NAMALWA (cell line): ENCODE measurements at places on chromosomes 2 and 18.

DNA sequence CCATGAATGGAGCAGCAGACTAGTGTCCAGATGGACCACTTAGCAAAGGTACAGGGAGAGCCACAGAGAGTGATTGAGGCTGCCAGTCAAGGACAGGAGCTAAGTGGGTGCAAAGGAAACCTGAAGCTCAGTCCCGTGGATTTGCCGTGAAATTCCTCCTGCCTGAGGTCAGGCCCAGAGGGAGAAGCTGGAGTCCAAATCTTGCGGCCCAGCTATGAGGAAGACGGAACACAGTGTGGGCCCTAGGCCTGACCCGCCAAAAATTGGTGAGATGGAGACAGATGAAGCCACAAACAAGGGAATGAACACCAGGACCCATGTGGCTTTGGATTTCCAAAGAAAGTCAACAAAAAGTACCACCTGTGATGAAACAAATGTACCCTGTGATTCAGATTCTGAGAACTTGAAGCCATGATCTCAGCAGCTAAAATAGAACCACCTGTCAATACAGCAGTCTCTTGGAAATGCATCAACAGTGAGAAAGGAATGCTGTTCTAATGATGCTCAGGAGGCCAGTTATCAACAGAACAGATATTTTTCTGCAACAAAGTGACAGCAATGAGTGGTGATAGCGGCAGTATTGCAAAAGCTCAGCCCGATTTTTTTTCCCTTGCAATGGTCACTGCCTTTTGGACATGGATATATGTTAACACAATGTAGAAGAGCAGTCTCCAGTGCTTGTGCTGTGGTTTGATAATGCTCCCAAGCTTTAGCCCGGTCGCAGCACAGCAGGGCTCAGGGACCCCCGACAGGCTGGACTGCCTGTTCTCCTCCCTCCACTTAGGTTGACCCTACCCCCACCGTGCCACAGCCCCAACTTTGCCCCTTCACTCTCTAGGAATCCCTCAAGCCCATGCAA, 10.7 kb downstream of the COL6A3 start:
- DNase-seq = no peak

- no peak for DNase-seq
Observed at GRCh38 chr2:101790416-101790815, 92.9 kb downstream of the MAP4K4 start.

GRCh38 chr18:9417073-9417851, 58.1 kb upstream of the RALBP1 start:
- no peak for DNase-seq

DNA sequence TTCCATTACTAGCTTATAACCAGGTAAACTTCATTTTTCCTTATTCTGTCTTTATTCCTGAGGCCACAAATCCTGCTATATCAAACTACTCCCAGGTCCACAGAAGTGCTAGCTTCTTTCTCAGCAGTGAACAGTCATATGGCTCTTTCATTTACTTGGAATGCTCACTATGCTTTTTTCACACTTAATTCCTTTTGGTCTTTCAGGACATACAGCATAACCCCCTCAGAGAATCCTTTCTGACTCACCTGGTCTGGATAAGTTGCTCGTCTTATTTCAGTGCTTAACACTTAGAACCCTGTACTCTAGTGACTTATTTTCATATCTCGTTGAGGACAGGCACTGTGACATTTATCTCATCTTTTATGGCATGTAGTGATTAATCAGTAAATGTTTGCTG, 325.0 kb upstream of the UBE2E3 start:
- DNase-seq = no peak

- DNase-seq = no peak
Observed at GRCh38 chr18:56492136-56492535, 146.3 kb downstream of the TXNL1 start.

GRCh38 chr2:148660999-148661398, 16.4 kb downstream of the EPC2 start:
- DNase-seq = no peak

DNA sequence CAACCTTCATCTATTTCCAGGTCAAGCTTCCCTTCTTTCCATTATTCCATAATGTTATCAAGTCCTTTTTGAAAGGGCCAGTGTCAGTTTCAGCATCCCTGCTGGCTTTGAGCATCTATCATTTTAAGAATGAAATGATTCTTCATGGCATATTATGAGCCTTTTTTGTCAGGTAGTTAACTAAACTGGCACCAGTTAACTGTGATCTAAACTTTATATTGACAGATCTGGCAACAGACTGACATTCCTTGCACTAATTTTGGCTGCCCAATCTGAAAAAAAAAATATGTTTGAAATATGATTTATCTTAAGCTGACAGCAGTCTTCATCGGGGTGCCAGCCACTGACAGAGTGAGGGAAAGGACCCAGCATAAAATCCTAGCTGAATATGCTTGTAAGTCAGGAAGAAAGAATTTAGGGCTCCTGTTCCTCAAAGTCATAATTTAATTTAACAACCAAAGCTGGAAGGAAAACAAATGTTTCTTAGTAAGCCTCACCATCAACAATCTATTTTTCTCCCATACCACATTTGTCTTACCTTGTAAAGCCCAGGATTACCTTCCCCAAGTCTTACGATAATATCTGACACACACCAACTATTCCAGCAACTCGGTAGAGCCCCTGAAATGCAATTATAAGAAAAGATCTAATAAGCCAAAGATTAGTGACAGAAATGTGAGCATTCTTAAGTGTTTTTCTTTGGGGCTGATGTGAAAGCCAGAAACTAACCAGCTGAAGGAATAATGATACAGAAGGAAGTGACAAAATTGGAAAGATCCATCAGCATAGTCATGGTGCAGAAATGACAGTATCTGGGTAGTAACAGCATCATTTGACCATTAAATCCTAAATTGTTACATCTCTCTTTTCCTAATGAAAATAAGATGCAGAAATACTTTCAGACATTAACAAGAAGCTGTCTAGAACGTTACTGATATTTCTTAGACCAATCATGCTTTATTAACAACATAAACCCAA, 228.1 kb downstream of the RBM43 start:
- no peak for DNase-seq
